Activated naive CD4-positive, alpha-beta T cell treated with anti-CD3 and anti-CD28 coated beads, Interleukin-2, amount 10 ng/mL, durations not matched to agents 5 hours and 36 hours (primary cell): ENCODE measurements at places on chromosomes 7 and 10. TPM values are rescaled to one million over a fixed set of nuclear protein-coding genes. Genes with fewer than 3 reads are reported as not detected.

The SFMBT2 gene
- total RNA-seq, result 32.4 TPM

The EBF3 gene
- not detected for total RNA-seq

The TSPAN12 gene
- total RNA-seq, result not detected

The CUZD1 gene
- total RNA-seq, result 1.8 TPM

The CYP2E1 gene
- not detected for total RNA-seq

The HMX3 gene
- not detected for total RNA-seq

The NOS3 gene
- 31.9 TPM for total RNA-seq

The TMEM60 gene
- total RNA-seq, result 20.0 TPM

The NME8 gene
- not detected for total RNA-seq

The SCD gene
- total RNA-seq, result 247 TPM

The MRPS16 gene
- 74.2 TPM for total RNA-seq

The ATXN7L1 gene
- 22.4 TPM for total RNA-seq

The NCF1 gene
- total RNA-seq, result 5.2 TPM

The OR2A7 gene
- 3.7 TPM for total RNA-seq

The IL6 gene
- 7.1 TPM for total RNA-seq

The EVX1 gene
- not detected for total RNA-seq

The ABCB4 gene
- not detected for total RNA-seq

The FRAT2 gene
- 12.3 TPM for total RNA-seq

The KCND2 gene
- not detected for total RNA-seq

The IFIT3 gene
- 3.1 TPM for total RNA-seq

The EPDR1 gene
- total RNA-seq, result 0.48 TPM

The ARHGAP22 gene
- total RNA-seq, result not detected

The TMEM270 gene
- not detected for total RNA-seq

The CDH23 gene
- 6.0 TPM for total RNA-seq

The NOBOX gene
- not detected for total RNA-seq

The UBN2 gene
- total RNA-seq, result 12.0 TPM

The EGR2 gene
- total RNA-seq, result 2.8 TPM

The PTF1A gene
- total RNA-seq, result not detected

The HYCC1 gene
- total RNA-seq, result 70.5 TPM

The CCDC71L gene
- total RNA-seq, result 10.5 TPM

The AKR1C8 gene
- 0.91 TPM for total RNA-seq

The STAG3 gene
- total RNA-seq, result 15.7 TPM

The EPHB6 gene
- total RNA-seq, result 24.2 TPM

The PDE1C gene
- total RNA-seq, result not detected
